Endothelial cell of umbilical vein (primary cell): ENCODE measurements at places on chromosomes 3 and 15.

DNA sequence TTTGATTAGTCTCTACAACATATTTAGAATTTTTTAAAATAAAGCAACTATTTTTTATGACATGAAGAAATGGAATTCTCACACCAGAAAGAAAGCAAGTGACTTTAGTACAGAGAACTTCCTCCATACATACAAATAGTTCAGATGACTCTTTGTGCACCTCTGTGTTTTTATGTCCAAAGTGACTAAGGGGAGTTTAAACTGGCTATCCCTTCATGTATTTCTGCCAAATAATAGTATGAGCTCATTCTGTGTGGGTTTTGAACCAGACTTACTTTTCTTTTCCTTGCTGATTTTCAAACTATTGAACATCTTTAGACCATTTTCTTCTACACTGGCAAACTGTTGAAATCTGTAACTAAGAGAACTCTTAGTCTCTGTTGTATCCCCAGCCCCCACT lies 196.3 kb downstream of the EPHA3 start:
- no peak for DNase-seq

DNA sequence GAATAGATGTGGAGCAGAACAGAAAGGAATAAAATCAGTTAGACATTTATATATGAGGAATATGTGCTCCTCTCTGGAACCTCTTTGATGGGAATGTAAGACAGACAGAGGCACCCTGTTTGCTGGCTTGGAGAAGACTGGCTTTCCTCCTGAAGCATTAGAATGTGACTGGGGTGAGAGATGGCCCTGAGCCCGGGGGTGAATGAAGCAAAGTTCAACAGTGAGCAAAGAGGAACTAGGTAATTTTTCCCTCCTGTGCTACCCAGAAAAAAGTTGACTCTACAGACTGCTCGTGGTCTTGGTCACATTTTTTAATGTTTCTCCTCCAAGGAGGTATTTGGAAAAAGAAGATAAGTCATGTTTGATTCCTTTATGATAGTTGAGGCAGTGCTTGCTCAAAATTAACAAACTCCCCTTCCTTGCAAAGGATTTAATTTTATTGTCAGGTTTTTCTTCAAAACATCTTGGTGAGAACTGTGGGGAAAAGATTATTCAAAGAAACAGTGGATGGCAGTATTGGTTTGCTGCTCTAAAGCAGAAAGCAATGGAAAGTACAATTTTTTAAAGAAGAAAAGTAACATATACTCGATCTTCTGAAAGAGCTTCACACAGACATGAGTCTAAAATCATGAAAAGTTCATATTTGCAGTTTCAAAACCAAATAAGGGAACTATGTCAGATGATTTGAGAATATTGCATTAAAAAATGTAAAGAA lies 370.4 kb upstream of the CDIN1 start:
- DNase-seq, result no peak

DNA sequence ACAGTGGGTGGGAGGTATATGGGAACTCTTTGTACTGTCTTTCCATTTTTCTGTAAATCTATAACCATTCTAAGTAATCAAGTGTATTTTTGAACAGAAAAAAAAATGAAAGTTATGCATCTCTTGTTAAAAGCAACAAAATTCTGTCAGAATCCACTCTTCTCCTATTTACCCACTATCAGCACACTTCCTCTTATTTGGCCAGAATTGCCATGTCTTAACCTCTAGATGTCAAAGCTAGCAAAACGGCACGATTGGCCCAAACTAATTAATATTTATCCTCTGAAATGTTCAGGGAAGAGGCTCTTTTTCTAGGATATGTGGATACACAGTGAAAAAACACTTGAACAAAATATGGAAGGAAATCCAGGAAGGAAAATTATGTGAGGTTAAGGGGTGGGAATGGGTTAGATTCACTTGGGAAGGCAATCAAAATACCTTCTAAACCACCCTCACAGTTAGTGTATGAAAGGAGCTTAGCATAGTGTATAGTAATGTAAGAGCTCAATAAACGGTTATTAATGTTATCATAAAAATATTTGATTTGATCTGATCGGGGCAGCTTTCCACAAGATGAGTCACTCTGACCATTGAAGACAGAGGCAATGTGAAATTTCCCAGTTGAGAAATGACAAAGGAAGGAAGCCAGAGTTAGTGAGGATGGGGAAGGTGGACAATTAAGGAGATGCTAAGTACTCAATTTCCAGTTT lies 20.1 kb upstream of the TGFBR2 start:
- DNase-seq, result no peak

GRCh38 chr3:21256932-21257331 lies 494.1 kb downstream of the ZNF385D start:
- DNase-seq, result peak; percentile 5

DNA sequence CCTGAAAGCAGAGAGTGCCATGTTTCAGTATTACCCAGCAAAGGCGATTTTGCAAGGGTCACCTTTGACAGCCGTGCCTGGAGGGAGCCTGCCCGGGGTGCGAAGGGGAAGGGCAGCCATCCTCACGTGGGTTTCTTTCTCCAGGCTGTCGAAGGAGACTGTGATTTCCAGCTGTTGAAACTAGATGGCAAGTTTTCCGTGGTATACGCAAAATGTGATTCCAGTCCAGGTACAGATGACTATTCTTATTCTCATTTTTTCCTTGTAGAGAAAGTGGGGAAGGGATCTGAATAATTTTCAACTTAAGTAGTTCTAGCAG lies 3.4 kb downstream of the AHSG start:
- DNase-seq, result no peak
